ENCODE measurements at places on chromosomes 4 and X.

GRCh38 chr4:12987284-12987683 lies 496.9 kb downstream of the RAB28 start:
- DNase-seq = no peak

- DNase-seq = no peak
Measured at GRCh38 chr4:124167602-124168001, 544.9 kb downstream of the ANKRD50 start.

- DNase-seq = no peak
Measured at GRCh38 chr4:25870081-25870480, 7.3 kb upstream of the SEL1L3 start.

DNA sequence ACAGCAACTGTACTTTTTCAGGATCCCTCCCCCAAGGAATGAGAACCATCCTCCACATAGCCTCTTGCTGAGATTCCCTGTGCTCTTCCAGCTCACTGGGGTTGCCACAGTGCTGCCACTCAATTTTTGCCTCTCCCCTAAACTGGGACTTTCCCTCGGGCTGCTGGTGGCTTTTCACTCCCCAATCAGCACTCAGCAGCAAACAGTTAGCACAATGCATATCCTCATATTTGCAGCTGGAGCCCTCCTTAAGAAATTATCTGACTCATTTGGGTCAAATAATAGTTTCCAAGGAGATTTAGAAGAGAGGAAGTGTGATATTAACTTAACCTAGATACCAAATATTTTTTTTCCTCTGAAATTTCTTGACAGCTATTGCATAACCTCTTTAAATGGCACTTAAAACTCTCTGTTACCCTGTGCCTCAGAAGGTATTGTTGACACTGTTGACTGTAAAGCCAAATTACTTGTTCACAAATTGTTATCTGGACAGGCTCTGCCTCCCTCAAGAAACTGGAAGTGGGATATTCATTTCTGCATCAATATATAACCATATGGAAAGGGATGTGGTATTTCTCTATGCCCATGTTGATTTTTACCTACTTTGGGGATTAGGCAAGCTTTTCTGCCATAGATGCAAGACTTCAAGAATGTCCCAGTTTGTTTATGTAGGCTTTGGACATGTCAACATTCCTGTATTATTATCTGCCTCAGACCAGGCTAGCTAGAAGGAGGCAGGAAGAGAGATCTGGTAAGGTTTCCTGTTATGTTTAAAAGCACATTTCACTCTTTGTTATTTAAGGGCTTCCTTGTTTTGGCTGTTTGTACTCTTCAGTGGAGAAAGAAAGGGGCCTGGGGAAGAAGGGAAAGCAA lies 58.0 kb downstream of the SEPTIN11 start:
- no peak for DNase-seq
